ENCODE measurements at places on chromosomes 16 and 17.

DNA sequence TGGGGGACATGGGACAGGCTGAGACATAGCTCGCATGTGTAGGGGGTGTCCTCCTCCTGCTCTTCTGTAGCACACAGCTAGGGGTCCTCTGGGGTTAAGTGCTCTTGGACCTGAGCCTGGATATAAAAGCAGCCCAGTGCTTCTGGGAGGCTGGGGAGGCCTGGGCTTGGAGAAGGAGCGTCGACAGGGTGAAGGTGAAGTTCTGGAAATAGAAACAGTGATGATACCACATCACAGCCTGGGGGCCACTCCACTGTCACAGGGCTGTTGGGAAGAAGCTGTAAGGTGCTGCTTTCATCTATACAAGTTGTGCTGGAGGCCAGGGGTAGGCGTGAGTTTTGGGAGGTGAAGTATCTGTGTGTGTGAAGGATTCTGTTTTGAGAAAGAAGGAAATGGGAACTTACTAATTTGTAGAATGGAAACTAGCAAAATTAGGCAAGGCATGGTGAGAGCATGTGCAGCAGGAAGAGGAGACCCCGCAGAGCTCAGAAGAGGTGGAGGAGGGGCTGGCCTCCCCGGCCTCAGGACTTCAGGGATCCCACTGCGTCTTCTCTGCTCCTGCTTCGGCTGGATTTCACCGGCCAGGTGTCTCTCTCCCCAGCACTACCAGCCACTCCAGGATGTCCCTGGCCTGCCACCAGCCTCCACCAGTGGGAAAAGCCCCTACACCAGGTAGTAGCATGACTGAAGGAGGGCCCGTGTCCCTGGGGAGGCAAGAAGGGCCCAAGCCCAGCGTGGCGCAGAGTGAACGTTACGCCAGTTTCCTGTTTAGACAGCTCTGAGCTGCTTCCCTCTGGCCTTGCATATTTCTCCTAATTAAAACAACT lies 19.4 kb downstream of the PLCG2 start:
- DNase-seq: no peak

GRCh38 chr16:74556375-74556922 lies 50.5 kb downstream of the GLG1 start:
- DNase-seq: no peak

DNA sequence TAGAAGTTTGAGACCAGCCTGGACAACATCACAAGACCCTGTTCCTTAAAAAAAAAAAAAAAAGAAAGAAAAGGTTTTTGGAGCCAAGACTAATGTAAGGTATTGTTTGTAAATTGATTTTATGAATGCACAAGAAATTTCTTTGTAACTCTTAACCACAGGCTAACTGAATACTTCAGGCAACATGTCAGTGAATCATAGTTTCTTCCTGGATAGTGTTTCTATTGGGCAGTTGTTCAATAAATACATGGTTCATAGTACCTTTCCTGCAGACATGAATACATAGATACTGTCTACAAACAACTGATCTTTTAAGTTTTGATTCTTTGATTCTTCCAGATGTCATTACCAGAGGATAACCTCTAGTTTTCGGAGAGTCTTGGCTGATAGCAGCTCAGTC lies 11.6 kb downstream of the DDX42 start:
- no peak for DNase-seq

DNA sequence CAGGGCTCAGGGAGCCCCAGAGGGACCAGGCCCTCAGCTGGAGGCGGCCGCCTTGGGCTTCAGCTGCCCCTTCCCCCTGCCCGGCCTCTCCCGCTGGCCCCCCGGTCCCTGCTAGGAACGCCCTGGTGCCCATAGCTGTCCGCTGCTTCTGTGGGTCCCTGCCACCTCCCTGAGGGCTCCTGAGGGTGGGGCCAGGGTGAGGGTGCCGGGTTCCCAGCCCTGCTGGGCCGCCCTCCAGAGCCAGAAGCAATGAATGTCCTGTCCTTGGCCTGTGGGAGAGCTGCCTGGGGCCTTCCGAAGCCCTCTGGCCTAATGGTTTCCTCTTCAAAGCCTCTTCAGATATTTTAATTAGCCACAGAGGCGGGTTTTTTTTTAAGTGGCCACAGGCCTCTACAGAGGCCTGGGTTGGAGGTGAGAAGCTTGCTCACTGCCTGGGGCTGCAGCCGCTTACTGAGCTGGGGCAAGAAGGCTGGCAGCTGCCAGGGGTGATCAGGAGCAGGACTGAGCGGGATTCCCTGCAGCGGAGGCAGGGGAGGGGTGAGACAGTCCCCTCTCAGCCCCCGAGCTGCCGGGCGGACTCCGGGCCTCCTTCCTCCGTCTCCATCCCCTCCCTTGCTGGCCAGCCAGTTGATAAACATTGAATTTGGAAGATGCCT lies 9.9 kb downstream of the CENPX start:
- no peak for DNase-seq

DNA sequence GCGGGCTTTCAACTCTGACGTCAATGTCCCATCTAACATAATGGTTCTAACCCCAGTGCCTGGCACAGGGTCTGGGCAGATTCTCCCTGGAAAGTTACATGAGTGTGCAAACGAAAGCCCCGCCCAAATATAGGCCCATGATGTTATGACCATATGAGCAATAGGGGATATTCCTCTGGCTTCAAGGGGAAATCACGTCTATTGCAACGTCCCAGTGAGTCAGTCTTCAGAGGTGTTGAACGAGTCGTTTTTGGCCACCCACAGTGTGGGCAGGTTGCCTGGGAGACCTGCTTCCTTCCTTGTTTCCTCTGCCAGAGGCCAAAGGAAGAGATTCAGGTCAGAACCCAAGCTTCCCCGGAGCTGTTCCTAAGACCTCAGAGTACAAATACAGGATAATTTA lies 30.3 kb downstream of the PIK3R5 start:
- DNase-seq: no peak

- DNase-seq: no peak
Measured at GRCh38 chr17:53630115-53630514, 192.6 kb upstream of the KIF2B start.

DNA sequence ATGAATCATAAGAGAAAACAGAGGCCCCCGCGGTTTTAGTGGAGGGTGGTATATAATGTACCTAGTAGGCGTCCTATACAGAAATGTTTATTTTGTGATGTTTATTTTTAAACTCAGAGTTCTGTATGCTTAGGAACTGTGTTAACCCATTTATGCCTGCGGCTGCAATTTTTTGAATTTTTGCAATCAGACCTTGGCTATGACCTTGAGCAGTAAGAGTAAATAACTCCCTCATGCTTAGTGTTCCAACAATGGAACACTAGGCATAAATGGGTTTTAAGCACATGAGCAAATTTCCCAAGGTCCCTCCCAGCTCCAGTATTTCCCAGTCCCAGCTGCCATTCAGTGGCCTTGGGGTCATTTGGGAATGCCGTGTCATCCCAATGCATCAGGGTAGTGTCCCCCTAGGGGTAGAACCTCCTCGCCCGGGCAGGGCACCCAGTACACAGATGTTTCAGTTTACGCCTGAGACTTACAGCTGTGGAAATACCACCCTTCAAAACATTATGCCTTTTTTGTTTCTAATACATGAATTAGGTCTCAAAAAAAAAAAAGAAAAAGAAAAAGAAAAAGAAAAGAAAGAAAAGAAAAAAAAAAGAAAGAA lies 605.8 kb upstream of the CDH11 start:
- no peak for DNase-seq

GRCh38 chr17:33023790-33024189 lies 32.1 kb downstream of the SPACA3 start:
- no peak for DNase-seq

- DNase-seq: no peak
Measured at GRCh38 chr16:22402191-22402590, 27.8 kb upstream of the CDR2 start.

GRCh38 chr17:31385428-31386285 lies 5.8 kb upstream of the RAB11FIP4 start:
- no peak for DNase-seq

DNA sequence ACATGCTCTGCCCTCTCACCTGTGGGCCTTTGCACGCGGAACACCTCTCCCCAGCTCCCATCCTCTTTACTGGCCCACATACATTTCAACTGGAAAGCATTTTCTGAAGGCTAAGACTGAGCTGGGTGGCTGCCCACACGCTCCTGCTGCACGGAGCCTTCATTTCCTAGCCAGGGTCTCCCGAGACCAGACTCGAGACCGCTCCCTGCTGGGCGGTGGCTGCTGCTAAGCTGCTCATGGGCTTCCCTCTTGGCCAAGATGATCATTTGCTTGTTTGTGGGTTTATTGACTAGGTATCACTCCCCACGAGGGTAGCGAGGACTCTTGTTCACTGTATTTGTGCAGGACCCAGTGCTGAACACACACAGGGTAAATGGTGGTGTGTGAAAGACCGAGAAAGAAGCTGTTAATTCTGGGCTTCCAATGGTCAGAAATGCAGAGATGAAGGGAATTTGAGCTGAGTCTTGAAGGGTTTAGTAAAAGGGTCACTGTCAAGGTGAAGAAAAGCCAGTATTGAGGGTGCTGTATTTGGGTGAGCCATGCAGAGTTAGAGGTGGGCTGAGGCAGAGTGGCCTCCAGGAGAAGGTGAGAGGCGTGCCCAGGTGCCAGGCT lies 907 bp downstream of the TRAPPC2L start:
- peak; percentile 70 for DNase-seq

- no peak for DNase-seq
Measured at GRCh38 chr16:49738832-49739231, 117.1 kb downstream of the ZNF423 start.

GRCh38 chr17:18246880-18247612 lies 11.5 kb downstream of the FLII start:
- DNase-seq: peak; percentile 89

GRCh38 chr16:15046692-15047376 lies 9.0 kb downstream of the NTAN1 start:
- DNase-seq: peak; percentile 31

- no peak for DNase-seq
Measured at GRCh38 chr16:4052801-4053293, 63.4 kb downstream of the ADCY9 start.

- no peak for DNase-seq
Measured at GRCh38 chr16:10791048-10791447, 27.5 kb downstream of the TVP23A start.

DNA sequence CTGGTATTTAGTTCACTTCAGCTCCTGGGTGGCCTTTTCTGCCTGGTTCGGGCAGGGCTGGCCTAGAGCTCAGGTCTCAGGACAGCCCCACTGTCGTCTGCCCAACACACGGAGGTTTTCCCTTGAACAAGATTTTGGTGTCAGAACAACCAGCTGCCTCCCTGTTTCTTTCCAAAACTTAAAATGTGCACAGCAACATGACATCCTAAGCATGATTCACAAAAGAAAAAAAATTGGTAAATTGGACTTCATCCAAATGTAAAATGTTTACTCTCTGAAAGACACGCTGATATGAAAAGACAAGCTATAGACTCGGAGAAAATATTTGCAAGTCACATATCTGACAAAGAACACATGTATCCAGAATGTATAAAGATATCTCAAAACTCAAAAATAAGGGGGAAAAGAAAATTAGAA lies 197.8 kb upstream of the CHMP6 start:
- no peak for DNase-seq

DNA sequence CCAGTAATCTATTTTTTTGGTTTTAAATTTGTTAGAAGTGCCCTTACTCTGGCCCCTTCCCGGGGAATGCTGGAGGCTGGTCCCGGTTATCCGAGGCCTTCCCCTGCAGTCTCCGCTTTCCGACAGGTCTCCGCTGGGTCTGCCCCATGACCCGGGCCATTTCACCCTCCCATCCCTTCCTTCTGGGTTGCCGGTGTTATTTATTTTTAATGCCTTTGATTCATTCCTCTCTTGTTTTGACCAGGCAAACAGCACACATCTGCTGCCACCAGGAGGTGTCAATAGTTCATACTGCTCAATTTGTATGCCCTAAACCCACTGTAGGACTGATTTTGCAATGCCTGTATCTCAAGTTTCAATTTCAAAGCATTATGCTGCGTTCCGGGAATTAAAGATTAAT lies 113.2 kb upstream of the IRX5 start:
- DNase-seq: peak; percentile 11

DNA sequence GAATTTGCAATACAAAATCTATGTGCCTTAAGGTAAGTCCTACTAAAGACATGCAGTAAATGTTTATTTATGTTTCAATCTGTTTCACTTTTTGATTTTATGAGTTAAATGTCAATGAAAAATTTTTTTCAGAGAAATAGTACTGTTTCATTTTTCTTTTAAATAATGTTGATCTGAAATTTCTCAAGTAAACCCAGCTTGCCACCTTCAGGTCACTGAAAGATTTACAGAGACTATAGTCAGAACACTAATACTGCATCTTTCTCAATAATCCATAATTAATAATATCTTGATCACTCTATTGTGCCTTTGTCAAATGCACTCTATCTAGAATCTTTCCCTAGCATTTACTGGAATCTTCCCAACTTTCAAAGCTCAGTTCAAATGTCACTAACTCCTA lies 6.5 kb upstream of the DHX40 start:
- no peak for DNase-seq

GRCh38 chr16:17776888-17777287 lies 306.1 kb upstream of the XYLT1 start:
- no peak for DNase-seq

- DNase-seq: no peak
Measured at GRCh38 chr16:11797957-11798299, 870 bp upstream of the ZC3H7A start.

DNA sequence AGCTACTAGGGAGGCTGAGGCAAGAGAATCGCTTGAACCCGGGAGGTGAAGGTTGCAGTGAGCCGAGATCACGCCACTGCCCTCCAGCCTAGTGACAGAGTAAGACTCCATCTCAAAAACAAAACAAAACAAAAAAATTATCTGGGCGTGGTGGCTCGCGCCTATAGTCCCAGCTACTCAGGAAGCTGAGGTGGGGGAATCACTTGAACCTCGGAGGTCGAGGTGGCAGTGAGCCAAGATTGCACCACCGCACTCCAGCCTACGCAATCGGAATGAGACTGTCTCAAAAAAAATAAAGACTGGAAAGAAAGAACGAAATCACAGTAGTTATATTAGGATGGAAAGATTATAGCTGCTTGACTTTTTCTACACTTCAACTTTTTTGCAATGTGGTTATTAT lies 18.9 kb downstream of the COG1 start:
- no peak for DNase-seq

DNA sequence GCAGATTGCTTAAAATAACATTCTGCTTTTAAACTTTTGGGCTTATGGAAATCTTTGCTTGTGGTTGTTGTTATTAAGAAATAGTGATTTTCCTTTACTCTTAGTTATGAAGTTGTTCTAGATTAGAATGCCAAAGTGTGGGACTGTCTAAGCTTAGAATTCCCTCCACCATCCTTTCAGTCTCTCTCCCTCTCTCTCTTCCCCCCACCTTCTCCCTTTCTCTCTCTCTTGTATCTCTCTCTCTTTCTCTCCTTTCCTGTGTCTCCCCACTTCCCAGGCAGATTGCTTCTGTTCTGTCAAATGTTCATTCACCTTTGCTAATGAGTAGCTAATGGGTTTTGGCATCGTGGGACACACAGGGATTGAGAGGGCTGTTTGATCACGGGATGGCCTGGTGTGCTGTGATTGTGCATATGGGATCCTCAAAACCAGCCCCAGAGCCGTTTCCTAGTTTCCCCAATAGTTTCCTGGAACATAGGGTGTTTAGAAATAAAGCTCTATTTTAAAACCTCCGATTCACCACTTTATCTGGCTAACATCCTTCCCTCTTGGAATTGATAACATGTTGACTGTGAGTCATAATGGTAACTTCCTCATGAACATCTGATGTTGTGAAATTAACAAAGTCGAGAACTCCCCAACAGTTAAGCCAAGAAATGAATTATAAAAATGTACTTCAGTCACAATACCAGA lies 502.6 kb downstream of the TMEM114 start:
- DNase-seq: peak; percentile 59

Measured in K562 (cell line).